ENCODE measurements at places on chromosomes 16 and 17.

DNA sequence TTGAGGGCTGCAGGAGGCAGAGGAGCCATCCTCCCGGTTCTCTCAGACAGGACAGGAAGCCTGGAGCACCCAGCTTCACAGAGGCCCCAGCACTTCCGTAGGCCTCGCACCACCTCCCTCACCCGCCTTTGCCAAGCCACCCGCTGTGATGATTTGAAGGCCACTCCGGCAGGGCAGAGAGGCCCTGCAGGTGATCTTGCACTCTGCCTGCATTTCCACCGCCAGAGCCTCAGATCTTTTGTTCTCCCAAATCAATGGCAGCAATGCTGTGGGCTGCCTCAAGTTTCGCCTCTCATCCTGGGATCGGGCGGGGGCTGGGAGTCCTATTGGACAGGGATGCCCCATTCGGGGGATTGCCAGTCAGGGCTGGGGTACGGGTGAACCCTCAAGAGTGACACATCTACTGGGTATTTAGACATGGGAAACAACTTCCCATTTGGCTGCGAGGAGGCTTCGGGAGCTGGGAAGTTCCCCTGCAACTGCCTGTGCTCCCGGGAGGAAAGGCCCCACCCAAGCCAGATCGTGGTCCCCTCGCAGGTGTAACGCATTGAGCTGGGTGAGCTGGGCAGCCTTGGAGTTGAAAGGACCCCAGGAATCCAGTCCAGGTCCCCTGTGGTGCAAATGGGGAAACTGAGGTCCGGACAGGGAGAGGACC, 34.8 kb upstream of the PEMT start:
- DNase-seq, result no peak

GRCh38 chr16:62408760-62409159, 372.5 kb upstream of the CDH8 start:
- no peak for DNase-seq

DNA sequence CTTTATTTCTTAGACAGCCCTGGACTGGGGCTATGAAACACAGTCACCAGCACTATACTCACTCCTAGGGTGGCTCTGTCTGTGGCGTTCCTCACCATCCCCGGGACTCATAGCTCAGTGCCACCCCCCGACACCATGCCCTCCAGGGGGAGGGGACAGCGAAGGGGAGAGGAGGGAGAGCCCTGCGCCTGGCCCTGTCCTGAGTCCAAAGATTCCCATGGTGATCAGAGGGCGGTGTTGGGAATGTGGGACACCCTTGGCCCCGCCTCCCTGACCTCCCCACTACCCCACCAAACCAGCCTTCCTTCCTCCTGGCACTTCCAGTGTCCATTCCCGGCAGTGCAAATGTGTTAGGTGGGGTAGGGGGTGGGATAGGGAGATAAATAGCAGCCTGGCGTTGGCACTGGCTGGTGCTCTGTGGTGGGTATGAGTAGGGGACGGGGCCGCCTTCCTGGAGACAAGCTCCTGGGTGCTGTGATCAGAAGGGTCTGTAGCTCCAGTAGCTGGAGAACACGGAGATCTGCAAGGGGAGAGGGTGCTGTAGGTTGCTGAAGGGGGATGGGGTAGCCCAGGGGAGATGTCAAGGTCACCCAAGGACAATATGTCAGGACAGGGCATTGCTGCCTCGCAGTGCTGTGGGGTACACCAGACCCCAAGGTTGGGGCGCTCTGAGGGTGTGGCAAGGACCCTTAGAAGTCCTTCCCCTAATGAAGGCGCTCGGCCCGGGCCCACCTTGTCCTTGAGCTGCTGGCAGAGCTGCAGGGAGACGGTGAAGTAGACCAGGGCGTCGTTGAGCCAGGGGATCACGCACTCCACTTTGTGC, 2.0 kb downstream of the SMIM22 start:
- no peak for DNase-seq

DNA sequence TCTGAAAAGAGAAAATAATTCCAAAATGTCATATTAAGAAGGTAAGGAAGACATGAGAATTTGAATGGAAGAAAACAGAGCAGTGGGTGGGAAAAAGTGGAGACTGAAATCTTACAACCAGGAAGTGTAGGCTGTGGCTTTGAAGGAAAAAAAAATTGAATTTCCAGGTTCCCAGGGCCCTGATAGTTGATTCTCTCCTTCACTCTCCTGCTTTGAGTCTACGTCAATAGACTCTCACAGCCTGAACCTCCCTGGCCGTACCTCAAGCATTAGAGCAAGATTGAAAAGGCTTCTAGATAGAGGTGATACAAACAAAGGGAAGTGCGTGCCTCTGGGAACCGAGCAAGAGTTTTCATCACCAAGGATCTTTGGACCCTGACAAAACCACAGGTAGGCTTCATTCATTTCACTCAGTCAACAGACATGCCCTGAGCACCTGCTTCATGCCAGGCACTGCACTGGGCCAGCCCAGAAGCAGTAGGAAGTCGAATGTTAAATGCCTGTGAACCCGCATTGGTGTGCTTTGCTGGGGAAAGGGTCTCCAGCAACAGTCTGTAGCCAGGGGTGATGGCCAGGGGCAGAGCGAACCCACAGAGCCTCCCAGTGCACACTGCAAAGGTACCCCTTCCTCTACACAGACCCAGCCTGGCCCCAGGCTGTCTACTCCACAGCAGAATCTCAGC, 163.9 kb downstream of the SLC39A11 start:
- no peak for DNase-seq

GRCh38 chr16:79062821-79063220, 537.7 kb downstream of the MAF start:
- DNase-seq, result no peak

DNA sequence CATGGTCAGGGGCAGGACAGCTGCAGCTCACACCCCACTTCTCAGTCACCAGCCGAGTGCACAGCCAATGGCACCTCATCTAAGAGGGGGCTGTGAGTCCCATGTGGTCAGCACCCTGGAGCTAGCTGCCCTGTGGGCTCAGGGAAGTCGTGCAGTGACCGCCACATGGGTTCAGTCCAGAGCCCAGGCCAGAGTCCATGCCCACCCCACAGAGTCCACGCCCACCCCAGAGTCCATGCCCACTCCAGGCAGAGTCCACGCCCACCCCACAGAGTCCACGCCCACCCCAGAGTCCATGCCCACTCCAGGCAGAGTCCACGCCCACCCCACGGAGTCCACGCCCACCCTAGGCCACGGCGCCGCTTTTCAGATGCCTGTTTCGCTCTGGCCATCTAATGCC, 24.1 kb downstream of the SLC7A5 start:
- DNase-seq, result no peak

DNA sequence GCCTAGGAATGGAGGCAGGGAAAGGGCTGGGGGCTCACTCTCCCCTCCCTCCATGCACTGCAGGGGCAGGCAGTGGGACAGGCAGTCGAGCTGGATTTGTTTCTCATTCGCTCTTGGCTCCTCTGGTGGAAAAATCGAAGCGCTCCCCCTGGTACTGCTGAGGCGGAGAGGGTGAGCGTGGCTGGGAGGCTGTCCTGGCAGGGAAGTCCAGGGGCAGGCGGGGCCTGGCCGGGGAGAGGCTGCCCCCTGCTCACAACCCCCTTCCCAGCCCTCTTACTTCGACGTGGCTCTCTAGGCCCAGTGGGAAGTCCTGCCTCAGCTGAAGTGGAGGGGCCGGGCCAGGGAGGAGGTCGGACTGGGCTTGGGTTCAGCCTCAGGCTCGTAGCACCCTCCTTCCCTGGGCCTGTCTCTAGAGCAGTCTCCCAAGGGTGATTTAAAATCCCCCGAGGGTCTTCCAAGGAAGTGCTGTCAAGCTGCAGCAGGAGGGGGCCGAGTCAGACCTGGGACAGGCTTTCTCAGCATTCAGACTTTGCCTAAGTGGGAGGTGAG, 16.5 kb upstream of the TMEM92 start:
- DNase-seq, result no peak

DNA sequence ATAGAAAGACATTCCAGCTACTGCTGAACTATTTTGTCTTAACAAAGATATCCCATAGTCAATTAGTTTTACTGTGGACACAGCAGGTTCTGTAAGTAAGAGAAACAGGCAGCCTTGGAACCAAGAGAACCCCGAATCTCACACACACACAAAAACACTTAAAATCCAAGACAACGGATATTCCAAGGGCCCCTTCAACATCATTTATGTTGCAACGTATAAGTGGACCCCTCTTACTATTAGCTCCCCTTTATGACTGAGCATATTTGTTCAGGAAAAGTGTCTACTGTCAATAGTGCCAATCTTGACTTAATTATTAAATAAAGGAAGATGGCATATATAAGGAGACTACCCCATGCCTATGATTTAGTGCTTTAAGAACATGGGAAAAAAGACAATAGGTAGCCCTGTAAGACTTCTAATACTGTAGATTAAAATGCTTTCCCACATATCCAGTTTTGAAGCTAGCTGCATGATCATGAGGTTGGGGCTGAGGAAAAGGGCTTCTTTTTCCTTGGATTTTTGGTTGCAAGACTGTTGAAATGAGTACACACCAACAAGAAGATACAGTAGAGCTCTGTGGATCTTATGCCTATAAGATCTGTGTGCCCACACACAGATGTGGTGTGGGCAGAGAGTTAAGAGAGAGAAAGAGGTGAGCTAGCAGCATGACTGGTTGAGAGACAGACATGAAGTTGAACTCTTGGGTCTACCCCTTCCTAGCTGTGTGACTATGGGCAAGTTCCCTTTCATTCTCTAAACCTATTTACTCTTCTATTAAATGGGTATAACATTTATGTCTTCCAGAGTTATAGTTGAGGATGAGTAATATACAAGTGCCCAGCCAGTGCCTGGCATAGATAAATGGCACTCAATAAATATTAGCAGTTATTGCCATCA, 3.0 kb downstream of the MMD start:
- no peak for DNase-seq
